H1 (cell line): ENCODE measurements at places on chromosomes 3 and 15. TPM values are rescaled to one million over a fixed set of nuclear protein-coding genes. Genes with fewer than 3 reads are reported as not detected.

TAGLN3 gene
- 7.2 and 7.5 TPM in 2 replicates for total RNA-seq

NTRK3 gene
- total RNA-seq = 4.5 and 4.6 TPM in 2 replicates

HYAL1 gene
- 1.7 and 2.0 TPM in 2 replicates for total RNA-seq

DNA sequence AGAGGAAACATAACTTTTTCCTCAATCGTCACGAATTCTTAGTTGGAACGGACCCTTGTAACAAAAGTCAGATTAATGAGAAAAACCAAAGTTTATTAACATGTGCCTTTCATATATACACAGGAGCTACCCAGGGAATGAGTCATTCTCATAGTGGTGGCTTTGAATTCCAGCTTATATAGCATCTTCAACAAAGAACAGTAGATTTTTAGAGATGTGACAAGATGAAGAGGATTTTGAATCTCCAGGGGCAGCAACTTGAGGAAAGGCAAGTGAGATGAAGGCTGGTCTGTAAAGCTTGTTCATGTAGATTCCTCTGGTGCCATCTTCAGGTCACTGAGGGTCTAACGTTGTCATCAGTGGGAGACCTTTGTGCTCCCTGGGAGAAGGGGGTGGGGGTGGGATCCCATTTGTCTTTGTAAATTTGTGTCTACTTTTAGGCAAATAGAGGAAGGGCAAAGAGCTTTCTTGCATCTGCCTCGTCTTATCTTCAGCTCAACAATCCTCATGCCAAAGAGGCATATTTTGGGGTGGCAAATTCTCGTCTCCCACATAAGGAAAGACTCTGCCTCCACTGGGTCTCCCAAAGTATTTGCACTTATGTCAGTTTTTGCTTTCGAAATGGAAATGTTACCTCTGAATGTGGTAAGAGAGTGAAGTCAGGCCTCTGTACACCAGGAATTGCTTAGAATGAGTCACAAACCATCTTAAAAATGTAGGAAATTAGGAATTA, 29.5 kb downstream of the CLEC3B start:
- peaks cover 2% of the 10 kb centered on the region for H3K4me1 ChIP-seq
- no peak for DNase-seq

DNA sequence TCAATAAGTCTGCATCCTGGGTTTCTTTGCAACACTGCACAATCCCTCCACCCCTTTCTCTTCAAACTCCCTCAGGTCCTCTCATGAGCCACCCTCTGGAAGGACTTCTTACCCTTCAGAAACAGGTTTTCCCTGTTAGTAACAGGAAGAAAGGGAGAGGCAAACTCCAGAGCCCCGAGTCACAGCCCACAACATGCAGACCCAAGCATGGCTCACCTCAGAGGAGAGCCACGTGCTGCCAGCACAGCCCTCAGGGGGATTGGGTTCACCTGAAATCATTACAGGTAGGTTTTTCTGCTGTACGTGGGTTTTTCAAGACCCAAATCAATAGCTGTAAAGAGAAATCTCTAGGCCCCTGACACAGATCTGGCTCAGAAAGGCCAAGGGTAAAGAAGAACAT, 359.7 kb upstream of the ATP10A start:
- no peak for DNase-seq
- H3K27me3 ChIP-seq = no peaks in the 10 kb centered on the region
- H3K4me1 ChIP-seq = 0 out of 2 replicates have a peak, but pooled peaks cover 2% of the 10 kb centered on the region
- no peak overlapping the region for H3K4me3 ChIP-seq
- no peaks in the 10 kb centered on the region for H3K36me3 ChIP-seq
- no peak overlapping the region for H3K27ac ChIP-seq

DNA sequence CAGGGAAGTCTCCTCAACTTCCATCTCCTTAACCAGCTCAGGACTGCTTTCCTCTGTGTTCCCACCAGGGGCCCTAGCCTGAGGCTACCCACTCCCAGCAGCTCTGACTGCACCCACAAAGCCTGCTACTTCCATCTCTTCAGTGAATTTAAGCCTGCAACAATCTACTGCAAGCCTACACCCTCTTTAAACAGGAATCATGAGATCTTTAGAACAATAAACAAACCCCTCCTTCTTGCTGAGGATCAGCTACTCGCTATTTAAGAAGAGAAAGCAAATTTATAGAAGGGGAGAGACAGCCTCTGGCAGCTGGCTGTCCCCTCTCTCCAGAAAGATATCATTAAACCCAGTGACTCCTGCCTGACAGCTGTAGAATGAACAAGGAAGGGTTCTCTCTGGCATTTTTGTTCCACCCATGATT, 51.9 kb downstream of the ARHGAP31 start:
- H3K27ac ChIP-seq = no peak overlapping the region
- peaks cover 6% of the 10 kb centered on the region; the same call in 1 of the 2 replicates for H3K27me3 ChIP-seq
- H3K36me3 ChIP-seq = no peaks in the 10 kb centered on the region
- peaks cover 2% of the 10 kb centered on the region; the same call in 1 of the 2 replicates for H3K4me1 ChIP-seq

SLC7A14 gene
- total RNA-seq = 0.95 and 2.4 TPM in 2 replicates

POMGNT2 gene
- total RNA-seq = 13.6 and 15.6 TPM in 2 replicates
